ENCODE measurements at places on chromosomes 3 and 15. TPM values are rescaled to one million over a fixed set of nuclear protein-coding genes. Genes with fewer than 3 reads are reported as not detected.

- DNase-seq = no peak
These were observed 75.1 kb upstream of the OSTN start for GRCh38 chr3:191123946-191124345.

The PXYLP1 gene
- 20.7 TPM for total RNA-seq

The PLIN1 gene
- not detected for total RNA-seq

DNA sequence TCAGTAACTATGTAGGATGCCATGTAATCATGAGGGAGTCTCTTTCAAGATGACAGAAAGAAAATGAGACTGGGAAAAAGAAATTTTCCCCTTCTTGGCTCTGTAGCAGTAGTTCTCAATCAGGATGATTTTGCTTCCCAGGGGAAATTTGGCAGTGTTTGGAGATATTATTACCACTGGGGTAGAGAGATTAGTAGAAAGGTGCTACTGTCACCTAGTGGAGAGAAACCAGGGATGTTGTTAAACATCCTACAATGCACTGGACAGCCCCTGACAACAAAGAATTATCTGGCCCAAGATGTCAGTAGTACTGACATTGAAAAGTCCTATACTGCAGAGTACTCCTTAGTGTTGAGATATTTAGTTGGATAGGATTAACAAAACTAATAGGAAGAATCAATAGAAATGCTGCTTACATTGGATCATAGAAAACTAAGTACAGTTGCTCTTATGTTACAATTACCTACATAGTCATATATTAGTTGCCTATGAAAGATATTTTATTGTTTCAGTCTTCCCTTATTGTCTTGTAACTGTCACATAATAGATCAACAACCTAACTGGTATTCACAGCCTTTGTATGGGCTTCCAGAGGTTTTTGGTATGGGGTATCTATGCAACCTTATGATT, 433.3 kb downstream of the RAP2B start:
- DNase-seq = peak; percentile 32

DNA sequence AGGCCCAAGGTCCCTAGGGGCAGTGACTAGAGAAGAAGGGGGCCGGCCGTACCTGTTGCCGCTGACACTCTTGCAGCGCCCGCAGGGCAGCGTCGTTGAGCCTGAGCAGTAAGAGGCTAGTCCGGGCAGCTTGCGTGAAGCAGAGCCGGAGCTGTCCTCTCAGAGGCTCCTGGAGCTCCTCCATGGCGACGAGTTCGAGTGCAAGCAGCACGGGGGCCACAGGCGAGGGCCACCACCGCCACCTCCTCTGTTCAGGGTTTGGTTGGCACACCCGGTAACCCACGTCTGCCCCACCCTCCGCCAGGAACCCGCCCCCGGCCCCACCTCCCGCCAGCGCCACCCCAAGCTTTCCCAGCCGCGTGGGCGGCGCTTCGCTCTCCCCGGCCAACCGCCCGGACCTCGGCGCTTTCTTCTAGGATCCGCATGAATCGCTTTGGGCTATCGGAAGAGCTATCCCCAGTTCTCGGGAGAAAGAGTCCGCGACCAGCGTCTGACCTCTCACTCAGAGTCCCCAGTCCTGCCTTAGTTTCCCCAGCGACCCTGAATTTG, at the start of gene ELL3:
TSS of gene ELL3 (minus strand) at position 249 of the 549 bp plus-strand sequence. CDS start at position 184, 65 bp downstream.
- DNase-seq = peak; percentile 80

GRCh38 chr3:106839576-106840280, 537.5 kb upstream of the CCDC54 start:
- peak; percentile 46 for DNase-seq

- DNase-seq = peak; percentile 96
These were observed 17.4 kb upstream of the CLK3 start for GRCh38 chr15:74598126-74598842.

DNA sequence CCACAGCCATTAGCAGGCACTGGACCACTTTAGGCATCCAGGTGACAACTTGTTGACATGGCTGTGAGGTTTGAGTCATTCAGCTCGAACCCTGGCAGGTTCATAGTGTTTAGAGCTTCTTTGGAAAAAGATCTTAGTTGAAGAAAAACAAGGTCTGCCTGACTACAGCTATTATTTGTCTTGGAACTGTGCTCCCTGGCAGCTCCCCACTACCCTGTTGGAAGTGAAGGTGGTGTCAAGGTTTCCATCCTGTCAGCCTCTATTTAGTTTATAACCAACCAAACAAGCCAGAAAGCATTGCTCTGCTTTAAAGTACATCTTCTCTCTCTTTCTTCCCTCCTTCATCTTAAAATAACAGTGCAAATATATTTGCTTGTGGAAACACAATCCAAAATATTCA, 56.8 kb downstream of the KAT2B start:
- peak; percentile 64 for DNase-seq

- DNase-seq = no peak
These were observed 445.6 kb upstream of the RBMS3 start for GRCh38 chr3:28835249-28835648.

The C2CD4A gene
- not detected for total RNA-seq

DNA sequence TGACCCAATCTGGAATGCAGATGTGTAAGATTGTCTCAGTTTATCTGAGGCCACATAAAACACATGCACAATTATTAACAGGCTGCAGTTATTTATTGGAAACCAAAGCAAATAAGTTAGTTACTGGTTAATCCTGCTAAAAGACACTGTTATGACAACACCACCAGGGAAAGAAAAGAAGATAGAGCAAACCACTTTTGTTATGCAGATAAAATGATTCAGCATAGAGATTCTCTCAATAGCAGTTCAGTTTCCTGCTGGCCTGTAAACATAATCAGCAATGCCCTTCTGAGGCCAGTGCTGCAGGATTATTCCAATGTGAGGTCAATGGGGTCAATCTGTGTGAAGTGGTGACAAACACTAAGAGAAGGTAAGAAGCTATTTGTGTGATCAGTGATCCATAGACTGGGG, 244.4 kb downstream of the ZBTB20 start:
- DNase-seq = no peak

- no peak for DNase-seq
These were observed 40.5 kb downstream of the NUDT16 start for GRCh38 chr3:131421957-131422498.

- no peak for DNase-seq
These were observed 402.1 kb downstream of the PDCD6IP start for GRCh38 chr3:34200576-34200975.

Data from tongue (tissue), 3 donors.